ENCODE measurements at places on chromosomes 4 and X. TPM values are rescaled to one million over a fixed set of nuclear protein-coding genes. Genes with fewer than 3 reads are reported as not detected.

DNA sequence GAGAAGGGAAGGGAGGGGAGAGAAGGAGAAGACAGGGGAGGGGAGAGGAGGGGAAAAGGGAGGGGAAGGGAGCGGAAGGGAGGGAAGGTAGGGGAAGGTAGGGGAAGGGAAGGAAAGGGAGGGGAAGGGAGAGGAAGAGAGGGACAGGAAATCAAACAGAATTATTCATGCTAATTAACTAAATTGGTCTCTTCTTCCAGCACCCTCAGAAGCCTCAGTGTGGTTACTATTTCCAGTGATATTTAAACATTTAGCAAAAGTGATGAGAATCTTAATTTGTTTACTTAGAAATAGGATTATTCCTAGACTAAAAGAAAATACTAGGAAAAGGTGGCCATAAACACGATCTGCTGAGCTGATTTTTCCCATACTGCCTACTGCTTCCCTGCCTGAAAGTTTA, 193.1 kb upstream of the CPEB2 start:
- no peak for DNase-seq

DNA sequence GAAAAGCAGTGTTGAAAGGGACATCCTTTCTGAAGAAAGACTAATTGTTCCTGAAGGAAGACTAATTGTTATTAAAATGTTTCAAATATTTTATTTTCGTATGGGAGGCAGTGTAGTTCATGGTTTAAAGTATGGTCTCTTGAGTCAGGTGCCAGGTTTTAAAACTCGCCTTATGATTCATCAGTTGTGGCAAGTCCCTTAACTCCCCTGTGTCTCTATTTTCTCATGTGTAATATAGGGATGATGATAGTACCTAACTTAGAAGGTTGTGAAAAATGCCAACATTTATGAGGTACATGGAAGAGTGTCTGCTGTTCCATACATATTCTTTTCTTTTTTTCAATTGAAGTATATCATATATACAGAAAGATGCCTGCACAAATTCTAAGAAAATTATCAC, 414.2 kb upstream of the DIPK2B start:
- DNase-seq: no peak

DNA sequence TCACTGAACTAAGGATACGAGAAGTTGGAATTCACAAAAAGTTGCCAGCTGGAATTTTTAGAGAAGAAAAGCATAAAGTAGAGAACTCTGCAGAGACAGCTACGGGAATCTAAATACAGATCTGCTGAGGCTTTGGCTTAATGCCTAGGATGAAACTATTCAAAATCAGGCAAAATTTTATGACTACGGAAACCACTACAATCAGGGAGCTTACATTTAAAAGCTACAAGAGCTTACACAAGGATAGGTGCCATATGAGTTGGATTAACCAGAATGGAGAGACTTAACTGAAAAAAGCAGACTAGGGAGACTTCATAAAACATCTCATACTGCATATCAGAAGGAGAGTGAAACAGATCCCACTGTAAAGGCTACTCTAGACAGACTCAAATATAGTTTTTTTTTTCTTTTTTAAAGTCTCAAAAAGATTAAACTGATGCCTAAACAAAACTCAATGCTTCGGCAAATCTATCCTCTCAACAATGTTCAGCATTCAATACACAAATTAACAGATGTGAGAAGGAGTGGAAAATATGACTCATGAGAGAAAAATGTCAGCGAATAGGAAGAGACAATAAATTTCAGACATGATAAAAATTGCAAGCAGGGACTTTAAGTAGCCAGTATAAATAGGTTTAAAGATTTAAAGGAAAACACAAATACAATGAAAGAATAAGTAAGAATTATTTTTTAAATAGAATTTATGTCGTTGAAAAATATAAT, 586.1 kb downstream of the FSTL5 start:
- DNase-seq: peak; percentile 92

Gene HEPH
- total RNA-seq: 0.20 TPM

Gene UGT2B7
- not detected for total RNA-seq

DNA sequence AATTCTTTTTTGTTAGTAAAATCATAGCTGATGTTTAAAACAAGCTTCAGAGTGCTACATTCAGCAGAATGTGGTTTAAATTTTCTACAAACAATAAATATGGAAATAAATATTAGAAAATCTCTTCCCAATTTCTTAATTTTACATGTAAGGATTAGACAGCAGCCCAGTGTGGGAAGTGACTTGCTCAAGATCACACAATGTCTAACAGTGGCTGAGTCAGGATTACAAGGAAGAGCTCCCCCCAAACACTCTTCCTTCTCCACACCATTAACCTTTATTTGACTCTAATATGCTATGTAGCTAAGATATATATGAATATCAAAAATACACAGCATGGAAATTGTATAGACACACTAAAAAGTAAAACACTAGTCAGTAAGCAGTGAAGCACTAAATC, 59.5 kb downstream of the SLC10A7 start:
- DNase-seq: no peak

- no peak for DNase-seq
Measured at GRCh38 chrX:45422216-45422925, 221.7 kb upstream of the DIPK2B start.

- no peak for DNase-seq
Measured at GRCh38 chr4:51859476-51860031, 16.6 kb downstream of the DCUN1D4 start.

DNA sequence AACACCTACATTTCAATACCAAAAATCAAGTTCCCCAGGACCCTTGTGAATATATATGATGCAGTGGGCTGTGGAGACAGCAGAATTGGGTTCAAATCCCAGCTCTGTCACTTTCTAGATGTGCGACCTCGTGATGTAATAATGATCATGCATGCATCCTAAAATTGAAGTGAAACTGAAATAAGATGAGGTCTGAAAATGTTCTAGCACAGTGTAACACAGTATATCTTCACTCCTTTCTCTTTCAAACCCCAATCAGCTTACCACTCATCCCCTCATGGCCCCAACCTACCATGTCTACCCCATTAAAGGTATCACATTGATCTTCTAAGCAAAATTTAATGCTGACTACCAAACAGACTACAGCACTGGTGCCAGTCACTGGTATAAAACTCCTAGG, 69.9 kb upstream of the BRS3 start:
- DNase-seq: no peak

- no peak for DNase-seq
Measured at GRCh38 chrX:27694667-27695066, 104.5 kb downstream of the DCAF8L2 start.

DNA sequence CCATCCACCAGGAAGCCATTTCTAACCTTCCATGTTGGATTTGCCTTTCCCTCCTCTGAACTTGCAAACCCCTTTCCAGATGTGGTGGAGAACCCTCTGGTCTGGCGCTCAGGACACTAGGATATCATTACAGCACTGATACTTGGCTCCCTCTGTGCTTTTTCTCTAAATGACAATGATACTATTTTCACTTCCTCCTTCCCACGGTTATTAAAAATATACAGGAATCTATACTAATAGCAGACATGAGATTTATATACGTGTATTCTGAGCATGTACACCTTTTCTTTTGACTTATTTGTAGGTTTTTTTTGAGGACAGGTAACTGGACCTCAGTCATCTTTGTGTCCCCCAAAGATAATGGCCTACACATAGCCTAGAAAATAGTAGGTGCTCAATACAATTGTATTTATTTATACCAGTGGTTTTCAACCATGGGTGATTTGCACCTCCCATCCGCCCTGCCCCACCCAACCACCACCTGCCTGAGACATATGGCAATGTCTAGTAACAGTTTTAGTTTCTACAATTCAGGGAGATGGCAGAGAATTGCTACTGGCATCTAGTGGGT, 60.4 kb upstream of the PLAC8 start:
- DNase-seq: no peak

Gene CAMK2D
- 23.0 TPM for total RNA-seq

- DNase-seq: peak; percentile 46
Measured at GRCh38 chrX:44903107-44903506, 30.1 kb downstream of the KDM6A start.

Gene CENPVL2
- not detected for total RNA-seq

Gene FANCB
- 7.9 TPM for total RNA-seq

Gene STOX2
- total RNA-seq: 0.02 TPM

GRCh38 chrX:96846841-96847240, 36.9 kb upstream of the RPA4 start:
- no peak for DNase-seq

Gene AR
- 16.0 TPM for total RNA-seq

GRCh38 chr4:71294301-71294700, 44.5 kb upstream of the SLC4A4 start:
- DNase-seq: no peak

DNA sequence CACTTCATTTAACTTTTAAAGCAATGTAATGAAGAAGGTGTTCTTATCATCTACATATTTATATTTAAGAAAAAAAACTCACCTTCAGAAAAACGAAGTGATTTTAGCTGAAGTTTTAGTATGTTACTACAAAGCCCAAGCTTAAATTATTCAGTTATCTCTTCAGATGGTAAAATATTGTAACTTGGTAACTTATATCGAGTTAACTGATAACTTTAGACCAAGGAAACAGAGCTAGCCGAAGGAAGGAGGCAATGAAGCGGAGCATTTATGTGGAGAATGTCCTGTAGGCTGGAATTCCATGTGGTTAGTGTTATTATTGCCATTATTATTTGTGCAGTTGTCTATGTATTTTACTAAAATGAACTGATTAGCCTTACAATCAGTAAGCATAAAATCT, 1102.1 kb upstream of the LCORL start:
- no peak for DNase-seq

Gene SULT1B1
- 68.2 TPM for total RNA-seq

- peak; percentile 74 for DNase-seq
Measured at GRCh38 chr4:26330186-26330787, 9.5 kb downstream of the RBPJ start.

Data from endothelial cell of umbilical vein (primary cell).